Cerebellar cortex (tissue), 1 donor: ENCODE measurements at places on chromosomes 1 and 21.
A peak's percentile ranks its signal among the peaks of the same experiment; 100 is the strongest.

DNA sequence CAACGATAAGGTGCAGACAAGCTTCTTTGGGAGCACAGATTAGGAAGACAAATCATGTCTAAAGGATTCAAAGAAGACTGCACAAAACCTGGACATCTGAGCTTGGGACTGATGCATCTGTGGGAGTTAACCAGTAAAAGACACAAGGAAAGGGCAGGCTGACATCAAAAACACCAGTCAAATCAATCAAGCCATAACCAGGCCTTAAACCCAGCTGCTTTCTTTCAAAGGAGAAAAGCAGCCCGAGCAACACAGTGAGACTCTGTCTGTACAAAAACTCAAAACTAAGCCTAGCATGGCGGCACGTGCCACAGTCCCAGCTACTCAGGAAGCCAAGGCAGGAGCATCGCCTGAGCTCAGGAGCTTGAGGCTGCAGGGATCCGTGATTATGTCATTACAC lies 411.6 kb downstream of the SMYD3 start:
- DNase-seq, result no peak

DNA sequence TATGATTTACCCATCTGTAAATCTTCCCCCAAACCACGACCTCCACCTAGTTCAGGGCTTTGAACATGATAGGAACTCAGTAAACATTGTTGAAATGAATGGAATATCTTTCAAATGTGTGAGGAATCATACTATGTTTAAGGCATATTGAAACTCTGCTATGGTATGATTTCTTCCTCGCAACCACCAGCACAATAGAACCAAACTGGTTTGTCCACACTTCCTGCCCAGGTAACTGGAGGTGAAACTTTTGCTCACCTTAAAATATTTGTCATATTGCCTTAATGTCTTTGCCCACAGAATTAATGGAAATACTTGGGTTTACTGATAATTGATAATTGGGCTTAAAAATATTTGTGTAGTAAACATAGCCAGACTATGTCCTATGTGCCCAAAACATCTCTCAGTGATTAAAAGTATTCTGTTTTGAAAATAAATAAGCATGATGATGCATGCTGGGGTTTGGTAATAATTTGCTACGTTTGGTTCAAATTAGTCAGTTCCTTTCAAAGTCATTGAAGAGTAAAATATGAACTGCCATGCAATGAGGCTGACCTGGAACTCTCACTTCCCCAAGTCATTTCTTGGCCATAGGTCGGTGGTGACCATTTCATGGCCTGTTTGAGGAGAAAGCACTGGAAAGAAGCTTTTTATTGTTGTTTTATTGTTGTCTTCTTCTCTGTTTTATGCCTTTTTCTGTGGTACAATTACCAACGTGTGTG lies 73.3 kb downstream of the TNFSF18 start:
- DNase-seq, result no peak

- DNase-seq, result no peak
These were observed 71.9 kb downstream of the LHX9 start for GRCh38 chr1:197989058-197989457.

DNA sequence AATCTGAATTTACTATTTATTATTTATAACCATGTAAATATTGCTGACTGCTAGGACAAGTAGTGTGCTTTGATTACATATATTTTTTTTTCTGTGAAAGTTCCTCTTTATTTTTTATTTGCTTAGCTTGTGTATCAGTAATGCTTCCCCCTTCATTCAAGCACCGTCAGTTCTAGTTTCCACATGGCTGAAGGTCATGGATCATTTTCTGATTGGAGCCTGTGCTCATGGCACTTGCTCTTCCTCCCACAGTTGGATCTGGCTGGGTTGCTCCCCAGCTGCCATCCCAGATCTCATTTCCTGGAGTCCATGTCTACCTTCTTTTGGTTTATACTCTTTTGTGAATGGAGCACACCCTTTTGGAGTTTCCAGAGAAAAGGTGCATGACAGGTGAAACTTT lies 57.0 kb upstream of the IGSF5 start:
- DNase-seq, result no peak

GRCh38 chr1:243963571-243963970 lies 87.5 kb upstream of the ZBTB18 start:
- DNase-seq, result no peak

DNA sequence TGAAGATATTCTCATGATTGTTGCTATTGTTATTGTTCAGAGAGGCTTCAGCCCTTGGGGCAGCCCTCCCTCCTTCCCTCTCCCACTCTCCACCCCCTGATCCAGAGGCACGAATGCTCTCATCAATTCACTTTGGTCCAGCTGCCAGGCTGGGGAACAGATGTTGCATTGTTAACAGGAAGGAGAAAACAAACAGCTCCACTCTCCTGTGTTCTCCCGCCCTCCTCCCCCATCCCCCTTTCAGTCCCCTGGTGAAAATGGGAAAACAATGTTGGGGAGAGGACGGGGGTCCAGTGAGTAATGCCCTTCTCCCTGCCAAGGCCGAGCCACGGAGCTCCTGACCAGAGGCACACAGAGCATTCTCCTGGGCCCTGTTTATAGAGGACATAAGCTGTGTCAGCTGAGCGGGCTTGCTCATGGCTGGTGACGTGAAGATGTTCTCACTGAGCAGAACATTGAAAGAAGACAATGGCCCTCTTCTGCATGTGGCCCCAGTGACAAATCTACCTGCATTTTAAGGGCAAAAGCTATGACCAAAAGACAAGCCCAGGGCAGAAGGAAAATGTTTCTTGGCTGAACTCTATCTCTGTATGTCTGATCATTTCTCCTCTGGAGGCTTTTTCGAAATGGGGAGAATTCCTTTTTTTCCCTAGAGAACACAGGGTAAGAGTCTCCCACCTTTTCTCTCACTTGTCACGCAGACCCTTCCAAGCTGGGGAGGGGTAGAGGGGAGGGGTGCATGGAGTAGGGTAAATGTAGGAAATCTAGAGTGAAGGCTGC lies 111.7 kb downstream of the GLUL start:
- DNase-seq, result no peak

GRCh38 chr1:180911640-180912191 lies 981 bp upstream of the KIAA1614 start:
- DNase-seq, result peak; percentile 44

- no peak for DNase-seq
These were observed 44.7 kb upstream of the LYPLAL1 start for GRCh38 chr1:219128957-219129356.

GRCh38 chr1:109341944-109342930 lies 35.4 kb upstream of the MYBPHL start:
- no peak for DNase-seq

DNA sequence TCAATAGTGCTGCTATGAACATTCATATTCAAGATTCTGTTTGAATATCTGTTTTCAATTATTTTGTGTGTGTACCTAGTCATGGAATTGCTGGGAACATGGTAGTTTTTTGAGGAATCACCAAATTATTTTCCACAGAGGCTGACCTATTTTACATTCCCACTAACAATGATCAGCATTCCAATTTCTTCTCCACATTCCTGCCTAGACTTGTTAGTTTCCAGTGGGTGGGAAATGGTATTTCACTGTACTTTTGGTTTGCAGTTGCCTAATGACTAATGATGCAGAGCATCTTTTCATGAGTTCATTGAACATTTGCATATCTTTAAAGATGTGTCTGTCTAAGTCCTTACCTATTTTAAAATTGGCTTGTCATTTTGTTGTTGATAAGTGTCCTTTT lies 1182.6 kb upstream of the B3GALT2 start:
- DNase-seq, result no peak

- peak; percentile 27 for DNase-seq
These were observed 37.0 kb downstream of the CCDC185 start for GRCh38 chr1:223430236-223430635.

DNA sequence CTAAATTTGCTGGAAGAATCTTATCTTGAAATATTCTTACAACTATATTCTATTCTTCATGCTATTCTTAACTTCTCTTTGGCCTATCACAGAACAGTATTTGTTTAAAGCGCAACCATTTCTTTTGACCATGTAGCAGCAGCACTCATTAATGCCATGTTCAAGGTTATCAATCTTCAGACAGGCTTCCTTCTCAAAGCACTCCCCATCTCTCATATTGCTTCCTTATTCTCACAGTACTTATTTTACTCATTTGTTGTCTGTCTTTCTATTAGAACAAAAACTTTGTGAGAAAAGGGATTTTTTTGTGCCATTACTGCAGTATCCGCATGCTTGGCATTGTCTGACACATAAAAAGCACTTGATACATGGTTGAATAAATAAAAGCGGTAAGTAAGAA lies 89.7 kb downstream of the ATP1B1 start:
- DNase-seq, result no peak

GRCh38 chr1:205588636-205589035 lies 43.2 kb downstream of the ELK4 start:
- peak; percentile 57 for DNase-seq

DNA sequence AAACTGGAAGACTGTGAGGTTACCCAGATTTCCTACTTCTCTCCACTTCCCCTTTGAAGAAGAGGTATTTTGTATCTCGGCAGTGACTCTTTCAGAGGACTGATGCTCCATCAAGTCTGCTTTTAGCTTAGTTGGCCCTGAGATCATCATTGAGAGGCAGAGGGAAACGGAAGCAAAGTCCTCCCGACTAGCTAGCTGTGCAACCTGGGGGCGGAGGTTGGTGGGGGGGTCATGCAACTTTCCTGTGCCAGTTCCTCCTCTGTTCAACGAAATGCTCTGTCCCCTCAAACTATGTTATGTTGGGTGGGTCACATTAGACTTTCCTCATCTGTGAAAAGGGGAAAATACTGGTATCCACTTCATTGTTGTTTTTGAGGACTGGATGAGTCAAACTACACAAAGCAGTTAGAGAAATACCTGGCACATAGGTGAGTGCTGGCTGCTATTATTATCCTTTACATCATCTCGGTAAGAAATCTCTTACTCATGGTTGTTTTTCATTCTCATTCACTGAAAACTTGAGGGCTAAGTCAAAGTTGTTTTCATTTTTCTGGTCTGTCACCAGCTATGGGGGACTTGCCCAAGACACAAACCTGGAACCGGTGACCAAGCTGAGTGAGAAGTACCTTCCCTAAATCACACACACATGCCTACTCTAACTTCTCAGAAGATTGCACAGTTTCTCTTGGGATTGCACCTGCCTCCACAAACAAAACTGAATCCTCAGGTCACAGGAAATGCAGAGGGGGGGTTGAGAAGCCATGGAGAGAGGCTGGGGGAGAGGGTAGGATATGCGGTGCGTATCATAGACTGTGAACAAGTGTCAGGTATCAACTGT lies 83.3 kb downstream of the ABCA4 start:
- no peak for DNase-seq

DNA sequence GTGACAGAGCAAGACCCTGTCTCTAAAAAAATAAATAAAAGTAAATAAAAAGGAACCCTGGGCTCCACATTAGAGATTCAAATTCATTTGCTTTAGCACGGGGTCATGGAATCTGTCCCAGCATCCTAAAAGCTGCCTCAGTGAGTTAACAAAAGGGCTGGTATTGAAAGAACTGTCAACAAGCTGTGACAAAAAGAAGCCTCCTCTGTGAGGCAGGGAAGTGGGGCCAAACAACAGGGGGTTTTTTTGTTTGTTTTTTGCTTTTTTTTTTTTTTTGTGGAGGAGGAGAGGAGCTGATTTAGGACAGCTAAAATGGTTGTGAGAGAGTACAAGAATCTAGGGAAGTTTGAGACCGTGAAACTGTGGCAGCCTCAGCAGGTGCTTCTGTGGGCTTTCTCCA lies 115.7 kb downstream of the LIPI start:
- peak; percentile 6 for DNase-seq

DNA sequence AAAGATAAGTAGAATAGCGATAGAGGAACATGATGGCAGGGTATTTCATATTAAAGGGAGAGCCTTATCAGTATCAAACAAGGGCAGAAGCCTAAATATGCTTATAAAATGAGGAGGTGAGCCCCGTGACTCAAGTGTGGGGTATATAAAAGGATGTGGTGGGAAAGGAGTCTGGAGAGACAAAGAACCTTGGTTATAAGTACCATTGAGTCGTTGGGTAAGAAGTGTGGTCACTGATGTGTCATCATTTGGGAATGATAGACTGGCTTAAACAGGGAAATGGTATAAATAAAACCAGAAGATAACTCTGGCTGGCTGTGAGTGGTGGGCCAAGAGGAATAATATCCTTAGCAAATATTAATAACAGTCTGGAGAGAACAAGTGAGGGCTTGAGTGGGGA lies 10.9 kb upstream of the CD5L start:
- DNase-seq, result no peak

DNA sequence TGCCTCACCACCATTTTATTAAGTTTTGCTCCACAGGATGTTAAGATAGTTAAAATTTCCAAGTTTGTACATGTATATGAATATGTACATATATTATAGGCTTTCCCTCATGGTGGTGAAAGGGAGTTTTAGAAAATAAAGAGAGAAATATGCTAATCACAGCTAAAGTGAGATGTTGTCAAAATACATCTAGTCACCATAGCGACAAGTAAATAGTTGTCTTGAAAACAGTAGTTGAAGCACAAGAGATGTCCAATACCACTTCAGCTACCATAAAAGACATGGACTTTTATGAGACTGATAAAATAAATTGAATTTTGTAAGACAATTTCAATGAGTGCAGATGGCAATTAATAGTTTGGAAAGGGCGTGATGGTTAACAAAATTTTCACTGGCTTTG lies 1600.0 kb downstream of the BRINP3 start:
- no peak for DNase-seq

DNA sequence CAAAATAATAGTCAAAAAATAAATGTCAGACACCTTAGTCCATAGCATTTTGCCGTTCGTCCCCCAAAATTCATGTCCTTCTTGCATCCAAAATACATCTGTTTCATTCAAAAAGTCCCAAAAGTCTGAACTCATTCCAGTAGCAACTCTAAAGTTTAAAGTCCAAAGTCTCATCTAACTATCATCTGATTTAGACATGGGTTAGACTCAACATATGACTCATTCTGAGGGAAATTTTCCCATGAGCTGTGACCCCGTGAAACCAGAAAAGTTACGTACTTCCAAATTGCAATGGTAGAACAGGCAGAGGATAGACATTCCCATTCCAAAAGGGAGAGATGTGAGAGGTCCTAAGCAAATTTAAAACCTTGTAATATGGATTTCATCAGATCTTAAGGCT lies 48.6 kb upstream of the CACHD1 start:
- DNase-seq, result no peak
